Activated naive CD8-positive, alpha-beta T cell treated with anti-CD3 and anti-CD28 coated beads for 36 hours (primary cell): ENCODE measurements at places on chromosomes 11 and 22.

- no peak for DNase-seq
Measured at GRCh38 chr11:113286009-113286408, 28.4 kb upstream of the TTC12 start.

- no peak for DNase-seq
Measured at GRCh38 chr11:97123237-97123636, 733.4 kb downstream of the JRKL start.

- DNase-seq: no peak
Measured at GRCh38 chr11:74533421-74533820, 39.9 kb upstream of the LIPT2 start.

DNA sequence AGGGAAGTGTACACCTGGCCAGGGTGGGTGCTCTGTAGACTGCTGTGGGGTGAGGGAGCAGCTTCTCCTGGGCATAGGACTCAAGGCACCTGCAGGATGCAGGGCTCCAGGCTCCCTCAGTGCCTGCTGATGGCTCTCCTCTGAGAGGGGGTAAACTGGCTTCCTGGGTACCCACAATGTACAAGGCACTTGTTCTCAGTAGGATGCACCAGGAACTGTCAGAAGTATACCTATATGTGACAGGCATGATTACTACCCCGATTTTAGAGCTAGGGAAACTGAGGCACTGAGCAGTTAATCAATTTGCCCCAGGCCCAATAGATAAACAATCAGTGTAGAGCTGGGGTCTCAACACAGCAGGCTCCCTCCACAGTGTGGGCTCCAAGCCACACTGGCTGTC is 31.4 kb upstream of the GNAZ start:
- DNase-seq: no peak

DNA sequence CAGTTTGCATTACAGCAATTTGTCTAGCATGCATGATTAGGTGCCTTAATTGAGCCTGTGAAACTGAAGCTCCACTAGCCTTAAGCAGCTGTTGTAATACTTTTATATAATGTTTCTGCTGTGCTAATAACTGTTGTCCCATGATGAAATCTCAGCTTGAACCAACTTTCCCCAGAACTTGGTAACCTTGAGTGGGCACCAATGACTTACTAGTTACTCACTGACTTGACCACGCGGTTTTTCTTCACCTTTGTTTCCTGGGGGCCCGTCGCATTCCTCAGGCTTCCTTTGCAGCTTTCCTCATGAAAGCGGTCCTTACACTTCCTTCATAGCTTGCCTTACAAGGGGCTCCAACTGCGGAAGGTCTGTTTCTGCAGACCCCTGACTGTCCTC is 11.2 kb upstream of the GLYATL1 start:
- no peak for DNase-seq

DNA sequence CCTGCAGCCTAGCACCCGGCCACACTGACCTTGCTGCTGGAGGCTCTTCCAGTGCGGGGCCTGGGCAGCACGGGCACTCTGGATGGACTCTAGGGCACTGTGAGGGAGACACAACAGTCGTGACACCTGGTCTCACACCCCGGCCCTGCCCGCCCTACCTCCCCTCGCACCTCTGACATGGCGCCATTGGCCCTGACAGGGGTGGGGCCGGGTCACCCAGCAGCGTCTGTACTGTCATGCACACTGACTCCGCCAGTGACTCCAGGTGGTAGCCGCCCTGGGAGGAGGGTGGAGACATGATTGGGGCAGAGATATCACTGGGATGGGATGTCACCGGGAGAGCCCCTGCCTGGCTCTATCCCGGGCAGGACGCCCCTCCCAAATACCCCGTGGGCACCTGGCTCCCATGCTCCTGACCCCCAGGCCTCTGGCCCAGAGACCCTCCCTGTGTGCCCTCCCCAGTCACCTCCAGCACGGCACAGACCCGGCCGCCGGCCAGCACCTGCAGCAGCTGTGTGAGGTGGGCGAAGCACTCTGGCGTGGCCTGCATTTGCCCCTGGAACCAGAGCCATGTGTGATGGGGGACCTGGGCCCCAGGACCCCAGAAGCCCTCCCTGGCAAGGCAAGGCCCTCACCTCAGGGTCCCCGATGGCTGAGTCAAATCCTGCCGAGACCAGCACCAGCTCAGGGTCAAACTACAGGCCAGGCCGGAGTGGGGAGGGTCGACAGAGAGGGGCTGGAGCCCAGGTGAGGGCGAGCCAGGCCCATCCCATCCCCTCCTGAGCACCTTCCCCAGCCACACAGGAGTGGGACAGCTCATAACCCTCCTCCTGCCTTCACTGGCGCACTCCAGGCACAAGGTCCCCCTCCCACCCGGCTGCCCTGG is 2.6 kb downstream of the HDAC10 start:
- no peak for DNase-seq

- no peak for DNase-seq
Measured at GRCh38 chr11:85718991-85719807, 33.2 kb upstream of the CCDC89 start.

- no peak for DNase-seq
Measured at GRCh38 chr22:40189997-40190396, 12.3 kb downstream of the TNRC6B start.

GRCh38 chr11:115618428-115618827 is 114.2 kb upstream of the CADM1 start:
- no peak for DNase-seq
